NCI-H1436 (cell line): ENCODE measurements at places on chromosomes 1 and 21.

DNA sequence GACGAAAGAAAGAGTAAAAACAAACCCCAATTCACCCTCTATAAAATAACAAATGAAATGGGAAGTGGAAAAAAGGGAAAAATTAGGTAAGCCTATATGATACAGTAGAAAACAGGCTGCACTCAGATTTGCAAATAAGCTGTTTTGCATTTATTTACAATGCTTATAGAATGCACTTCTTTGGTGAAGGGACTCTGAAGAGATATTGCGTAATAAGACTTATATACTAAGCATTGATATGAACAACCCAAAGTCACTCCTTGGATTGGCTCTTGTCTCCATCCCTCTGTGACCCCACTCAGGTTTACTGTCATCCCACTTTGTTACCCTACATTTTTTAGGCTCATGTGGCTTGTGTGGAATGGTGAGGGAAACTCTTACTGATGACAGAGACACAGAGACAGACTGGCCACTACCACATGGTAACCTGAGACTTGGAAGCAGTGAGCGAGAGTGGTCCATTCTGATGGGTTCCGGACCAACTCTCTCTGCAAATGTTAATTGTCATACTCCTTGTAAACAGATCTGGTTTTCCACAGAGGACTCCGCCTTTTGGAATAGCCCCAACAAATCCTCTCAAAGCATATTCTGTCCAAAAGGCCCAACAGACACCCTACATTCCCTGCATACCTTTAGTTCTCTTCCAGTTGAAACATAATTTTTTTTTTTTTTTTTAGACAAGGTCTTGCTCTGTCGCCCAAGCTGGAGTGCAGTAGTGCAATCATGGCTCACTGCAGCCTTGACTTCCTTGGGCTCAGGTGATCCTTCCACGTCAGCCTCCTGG, 11.0 kb downstream of the GSTM5 start:
- no peak for DNase-seq

DNA sequence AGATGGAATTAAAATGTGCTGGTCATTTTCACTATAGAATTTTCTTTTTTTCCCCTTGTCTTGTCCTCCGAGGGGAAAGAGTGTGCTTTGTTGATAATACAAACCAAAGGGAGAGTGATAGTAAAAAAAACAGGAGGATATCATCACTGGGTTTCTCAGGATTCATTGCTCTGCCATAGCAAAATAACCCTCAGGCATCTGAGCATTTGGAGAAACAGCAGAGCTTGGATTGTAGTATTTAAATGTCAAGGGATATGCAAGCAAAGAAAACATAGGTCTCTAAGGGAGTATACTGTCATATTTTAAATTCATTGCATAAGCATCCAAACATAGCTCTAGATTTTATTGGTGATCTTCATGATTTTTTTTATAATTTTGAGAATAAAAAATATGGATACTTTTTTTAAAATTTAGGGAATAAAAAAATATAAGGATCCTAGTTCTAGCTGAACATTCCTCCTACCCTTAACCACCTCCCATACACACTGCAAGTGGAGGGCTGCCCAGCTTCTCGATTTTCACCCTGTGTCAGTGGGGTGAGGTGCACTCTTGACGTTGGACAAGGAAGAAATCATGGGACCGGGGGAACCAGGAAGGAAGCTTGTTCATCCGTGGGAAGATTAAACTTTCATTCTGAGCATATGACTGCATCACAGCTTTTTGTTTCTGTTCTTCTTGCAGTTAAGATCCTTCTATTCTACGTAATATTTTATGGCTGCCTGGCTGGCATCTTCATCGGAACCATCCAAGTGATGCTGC, 4.4 kb downstream of the ATP1B1 start:
- DNase-seq: no peak

DNA sequence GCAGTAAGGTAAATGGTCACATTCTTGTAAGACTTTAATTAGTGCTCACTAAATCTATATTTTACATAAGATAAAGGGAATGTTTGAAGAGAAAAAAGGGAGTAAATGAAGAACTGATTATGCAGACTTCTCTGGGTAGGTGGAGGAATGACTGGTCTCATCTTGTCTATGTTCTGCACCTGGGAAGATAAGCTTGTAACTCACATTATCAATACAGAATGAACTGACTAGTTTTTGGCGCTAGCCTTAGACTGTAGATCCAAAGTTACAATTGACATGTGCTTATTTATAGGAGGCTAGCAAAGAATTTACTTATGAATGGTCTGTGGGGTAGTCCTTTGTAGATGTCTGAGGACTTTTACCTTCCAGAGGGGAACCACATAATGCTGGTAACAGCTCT, 214.9 kb upstream of the RAB4A start:
- DNase-seq: no peak

DNA sequence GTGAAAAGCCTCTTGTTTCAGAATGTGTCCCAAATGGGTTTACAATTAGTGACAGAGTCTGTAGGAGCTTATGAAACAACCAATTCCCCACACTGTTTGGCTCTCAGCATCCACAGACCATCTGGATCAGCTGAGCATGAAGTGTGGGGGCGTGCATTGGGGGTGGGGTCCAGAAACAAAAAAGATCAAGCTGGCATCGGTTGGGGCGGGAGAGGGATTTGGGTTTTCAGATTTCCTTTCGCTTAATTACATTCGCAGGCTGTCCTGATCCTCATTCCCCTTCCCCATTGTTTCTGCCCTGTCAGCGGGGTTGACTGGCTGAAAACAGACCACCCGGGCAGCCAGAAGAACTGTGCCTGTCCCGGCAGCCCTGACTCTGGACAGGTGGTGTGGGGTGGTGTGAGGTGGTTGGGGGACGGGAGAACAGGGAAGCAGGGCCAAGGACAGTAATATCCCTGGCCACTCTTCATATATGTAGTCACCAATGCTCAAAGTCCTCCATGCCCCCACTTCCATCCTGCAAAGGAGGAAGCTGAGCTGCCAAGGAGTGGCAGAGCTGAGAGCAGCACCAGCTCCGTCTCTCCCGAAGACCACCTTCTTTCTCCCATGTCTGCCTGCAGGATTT, 92.0 kb downstream of the IER5 start:
- no peak for DNase-seq
